ENCODE measurements at places on chromosomes 7 and 10. TPM values are rescaled to one million over a fixed set of nuclear protein-coding genes. Genes with fewer than 3 reads are reported as not detected.

The YAE1 gene
- total RNA-seq, result 18.6 TPM

The PSD gene
- 14.1 TPM for total RNA-seq

The SLC12A9 gene
- total RNA-seq, result 25.7 TPM

The GNG11 gene
- 59.0 TPM for total RNA-seq

Measured in myometrial cell (primary cell).